Naive thymus-derived CD8-positive, alpha-beta T cell (primary cell): ENCODE measurements at places on chromosomes 7 and 10.

- no peak for DNase-seq
Observed at GRCh38 chr10:22461891-22462290, 116.6 kb downstream of the SPAG6 start.

GRCh38 chr7:157558875-157559595, 222.2 kb downstream of the DNAJB6 start:
- no peak for DNase-seq

DNA sequence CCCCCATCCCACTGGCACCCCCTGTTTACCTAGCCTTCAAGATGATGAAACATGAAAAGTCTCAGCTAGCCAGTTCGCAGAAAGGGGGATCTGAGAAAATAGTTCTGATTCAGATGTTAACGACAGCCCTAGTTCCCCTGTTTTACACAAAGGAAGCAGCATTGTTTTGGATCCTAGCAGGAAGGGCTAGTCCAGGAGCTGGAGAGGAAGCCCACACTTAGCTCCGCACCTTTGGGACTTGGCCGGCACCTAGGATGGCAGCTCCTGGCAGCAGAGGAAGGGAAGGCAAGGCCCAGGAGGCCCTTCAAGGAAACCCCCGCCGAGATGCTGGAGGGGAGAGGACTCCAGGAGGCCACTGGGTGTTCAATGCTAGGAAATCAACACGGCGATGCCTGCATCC, 29.0 kb upstream of the MGMT start:
- no peak for DNase-seq

DNA sequence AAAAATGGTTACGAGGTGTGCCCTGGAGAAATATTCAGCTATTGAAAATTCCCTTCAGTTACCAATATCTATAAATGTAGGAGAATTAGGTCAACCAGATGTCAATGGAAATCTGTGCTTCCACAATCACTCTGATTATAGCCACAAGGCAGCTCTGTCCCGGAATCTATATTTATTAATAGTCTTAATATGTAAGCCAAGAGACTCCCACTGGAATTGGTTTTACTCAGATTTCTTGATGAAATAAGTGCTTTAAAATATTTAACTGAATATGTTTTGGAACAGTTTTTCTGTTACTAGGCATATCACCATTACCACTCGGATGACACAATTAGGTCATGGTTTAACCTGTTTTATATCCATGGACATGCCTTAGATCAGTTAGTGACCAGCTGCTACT, 169.6 kb downstream of the POM121L12 start:
- DNase-seq = no peak

GRCh38 chr10:359762-360161, 224.5 kb downstream of the ZMYND11 start:
- peak; percentile 34 for DNase-seq

- no peak for DNase-seq
Observed at GRCh38 chr10:60453036-60453435, 63.4 kb upstream of the ANK3 start.

GRCh38 chr7:68544851-68545250, 1053.4 kb upstream of the AUTS2 start:
- no peak for DNase-seq

GRCh38 chr7:9030976-9031375, 597.6 kb downstream of the NXPH1 start:
- no peak for DNase-seq

DNA sequence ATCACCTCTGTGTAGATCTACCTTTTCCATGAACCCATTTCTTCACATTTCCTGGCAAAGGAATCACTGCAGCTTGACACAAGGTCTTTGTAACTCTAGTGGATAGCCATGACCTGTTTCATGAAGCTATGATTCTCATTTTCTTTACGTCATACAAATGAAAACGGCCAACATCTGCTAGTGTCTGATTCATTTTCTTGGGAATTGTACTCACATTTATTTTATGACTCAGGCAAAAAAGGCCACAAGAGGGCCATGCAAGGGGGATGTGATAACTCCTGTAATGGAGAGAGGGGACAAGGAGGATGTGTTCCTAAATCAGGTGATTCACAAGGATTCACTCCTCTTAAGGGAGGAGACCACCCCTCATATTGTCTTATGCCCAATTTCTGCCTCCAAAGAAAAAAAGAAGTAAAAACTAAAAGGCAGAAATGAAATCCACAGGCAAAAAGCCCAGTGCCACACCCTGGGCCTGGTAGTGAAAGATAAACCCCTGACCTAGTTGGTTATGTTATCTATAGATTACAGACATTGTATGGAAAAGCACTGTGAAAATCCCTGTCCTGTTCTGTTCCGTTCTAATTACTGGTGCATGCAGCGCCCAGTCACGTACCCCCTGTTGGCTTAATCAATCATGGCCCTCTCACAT, 249.9 kb downstream of the IPMK start:
- DNase-seq = no peak

- no peak for DNase-seq
Observed at GRCh38 chr7:155358066-155358947, 60.6 kb downstream of the INSIG1 start.

GRCh38 chr10:123835575-123835974, 56.0 kb downstream of the CPXM2 start:
- no peak for DNase-seq

GRCh38 chr7:143002898-143003297, 24.0 kb downstream of the OR9A2 start:
- no peak for DNase-seq

GRCh38 chr10:44400541-44400940, 15.6 kb upstream of the CXCL12 start:
- DNase-seq = no peak

- DNase-seq = no peak
Observed at GRCh38 chr7:143013893-143014292, 13.0 kb downstream of the OR9A2 start.

GRCh38 chr7:129790136-129790535, 162.6 kb downstream of the UBE2H start:
- no peak for DNase-seq

GRCh38 chr10:133263674-133264073, 13.0 kb downstream of the ADAM8 start:
- DNase-seq = no peak

DNA sequence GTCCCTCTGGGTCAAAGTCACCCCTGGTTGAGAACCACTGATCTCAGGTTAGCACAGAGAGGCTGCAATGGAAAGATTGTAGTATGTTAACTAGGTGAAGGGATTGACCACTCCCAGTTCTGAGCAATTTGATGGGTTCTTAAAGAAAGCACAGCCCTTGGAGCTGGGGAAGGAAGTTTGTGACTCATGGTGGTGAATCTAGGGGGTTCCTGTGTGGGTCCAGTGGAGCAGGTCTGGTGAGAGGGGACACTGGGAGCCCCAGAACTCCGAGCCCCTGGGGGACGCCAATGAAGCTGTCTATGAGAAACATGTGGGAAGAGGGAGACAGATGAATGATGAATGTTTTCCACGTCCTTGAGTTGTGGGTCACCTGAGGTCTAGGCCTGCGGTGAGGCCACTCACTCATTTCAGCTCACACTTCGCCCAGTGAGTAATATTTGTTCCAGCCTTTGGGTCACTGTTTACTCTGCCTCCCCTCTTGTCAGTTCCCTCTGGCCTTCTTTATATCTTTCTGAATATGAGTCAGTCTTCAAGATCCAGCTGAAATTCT, 341.9 kb downstream of the LRMDA start:
- no peak for DNase-seq

DNA sequence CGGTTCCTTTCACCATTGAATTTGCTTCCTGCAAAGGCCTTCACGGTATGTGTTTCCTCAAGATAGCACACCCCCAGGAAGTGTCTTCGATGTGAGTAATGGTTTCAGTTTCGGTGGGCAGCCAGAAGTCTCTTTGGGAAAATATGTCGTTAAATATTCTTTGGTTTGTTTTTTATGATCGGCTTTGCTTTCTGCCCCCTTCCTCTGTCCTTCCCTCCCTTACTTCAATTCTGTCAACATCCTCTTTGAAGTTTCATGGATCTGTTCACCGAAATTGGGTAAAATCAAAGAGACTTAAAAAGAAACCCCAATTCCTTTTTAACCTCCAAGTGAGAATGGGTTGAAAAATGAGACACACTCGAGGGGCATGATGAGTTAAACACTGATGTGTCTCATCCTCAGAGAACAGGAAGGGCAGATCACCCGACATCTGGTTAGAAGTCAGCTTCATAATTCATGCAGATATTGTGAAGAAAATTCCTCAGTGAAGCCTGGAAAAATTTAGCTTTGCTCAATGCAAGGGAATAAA, 170.8 kb upstream of the HABP2 start:
- peak; percentile 37 for DNase-seq

DNA sequence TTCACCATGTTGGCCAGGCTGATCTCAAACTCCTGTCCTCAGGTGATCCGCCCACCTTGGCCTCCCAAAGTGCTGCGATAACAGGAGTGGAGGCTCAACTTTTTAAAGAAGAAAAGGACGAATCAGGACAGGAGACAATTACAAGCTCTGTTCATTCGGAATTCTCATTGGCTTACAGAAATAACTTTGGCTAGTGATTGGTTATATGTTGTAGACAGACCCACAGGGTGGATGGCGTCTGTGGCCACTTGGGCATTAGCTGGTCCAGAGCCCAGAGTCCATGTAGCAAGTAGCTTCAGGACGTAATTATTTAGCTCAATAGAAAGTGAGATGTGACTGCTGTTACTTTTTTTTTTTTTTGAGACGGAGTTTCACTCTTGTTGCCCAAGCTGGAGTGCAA, 160.5 kb upstream of the TNRC18 start:
- DNase-seq = no peak

- no peak for DNase-seq
Observed at GRCh38 chr7:108425714-108426275, 30.4 kb downstream of the NRCAM start.

GRCh38 chr10:61987537-61987936, 86.0 kb downstream of the ARID5B start:
- DNase-seq = no peak

DNA sequence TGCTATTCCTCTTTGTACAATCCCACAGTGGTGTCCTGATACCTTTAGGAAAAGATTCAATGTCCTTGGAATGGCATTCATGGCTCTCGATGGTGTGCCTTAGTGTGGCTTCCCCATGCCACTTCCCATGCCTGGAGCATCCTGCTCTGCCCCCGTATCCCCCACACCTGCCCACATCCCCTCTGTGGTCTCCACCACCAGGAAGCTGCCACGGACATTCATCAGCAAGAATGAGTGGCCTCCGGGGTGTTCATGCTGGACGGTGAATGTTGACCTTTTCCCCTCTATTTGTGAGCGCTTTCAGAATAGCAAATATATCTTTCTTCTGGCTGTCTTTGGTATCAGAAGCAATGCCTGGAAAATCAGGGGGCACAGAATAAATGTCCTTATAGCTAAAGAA, 262.0 kb upstream of the NRP1 start:
- DNase-seq = no peak
